ENCODE measurements at places on chromosomes 7 and 10. TPM values are rescaled to one million over a fixed set of nuclear protein-coding genes. Genes with fewer than 3 reads are reported as not detected.
A peak's percentile ranks its signal among the peaks of the same experiment; 100 is the strongest.

- no peak for DNase-seq
These were observed 28.0 kb upstream of the IKZF1 start for GRCh38 chr7:50276483-50276882.

The NAT16 gene
- not detected for total RNA-seq

DNA sequence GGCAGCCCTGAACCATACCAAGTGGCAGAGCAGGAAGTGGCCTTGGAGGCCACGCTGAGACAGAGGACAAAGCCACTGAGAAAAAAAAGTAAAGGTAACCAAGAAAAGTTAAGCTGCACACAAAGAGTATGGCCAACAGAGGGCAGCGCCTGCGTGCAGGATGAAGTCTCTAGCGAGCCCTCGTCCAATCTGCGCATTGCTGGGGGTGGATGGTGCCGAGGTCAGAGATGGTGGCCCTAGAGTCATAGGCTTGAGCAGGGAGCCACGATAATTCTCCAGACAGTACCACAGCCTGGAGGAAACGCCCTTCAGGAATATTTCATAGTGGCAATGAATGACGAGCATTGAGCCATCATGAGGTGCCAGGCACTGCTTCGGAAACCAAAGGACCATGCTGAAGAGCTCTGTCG lies 9.7 kb downstream of the ATP6V0E2 start:
- DNase-seq = peak; percentile 84

The RARRES2 gene
- 0.19 TPM for total RNA-seq

GRCh38 chr10:114855776-114856543 lies 34.4 kb downstream of the FHIP2A start:
- no peak for DNase-seq

- DNase-seq = no peak
These were observed 31.5 kb downstream of the UNC5B start for GRCh38 chr10:71243756-71244395.

DNA sequence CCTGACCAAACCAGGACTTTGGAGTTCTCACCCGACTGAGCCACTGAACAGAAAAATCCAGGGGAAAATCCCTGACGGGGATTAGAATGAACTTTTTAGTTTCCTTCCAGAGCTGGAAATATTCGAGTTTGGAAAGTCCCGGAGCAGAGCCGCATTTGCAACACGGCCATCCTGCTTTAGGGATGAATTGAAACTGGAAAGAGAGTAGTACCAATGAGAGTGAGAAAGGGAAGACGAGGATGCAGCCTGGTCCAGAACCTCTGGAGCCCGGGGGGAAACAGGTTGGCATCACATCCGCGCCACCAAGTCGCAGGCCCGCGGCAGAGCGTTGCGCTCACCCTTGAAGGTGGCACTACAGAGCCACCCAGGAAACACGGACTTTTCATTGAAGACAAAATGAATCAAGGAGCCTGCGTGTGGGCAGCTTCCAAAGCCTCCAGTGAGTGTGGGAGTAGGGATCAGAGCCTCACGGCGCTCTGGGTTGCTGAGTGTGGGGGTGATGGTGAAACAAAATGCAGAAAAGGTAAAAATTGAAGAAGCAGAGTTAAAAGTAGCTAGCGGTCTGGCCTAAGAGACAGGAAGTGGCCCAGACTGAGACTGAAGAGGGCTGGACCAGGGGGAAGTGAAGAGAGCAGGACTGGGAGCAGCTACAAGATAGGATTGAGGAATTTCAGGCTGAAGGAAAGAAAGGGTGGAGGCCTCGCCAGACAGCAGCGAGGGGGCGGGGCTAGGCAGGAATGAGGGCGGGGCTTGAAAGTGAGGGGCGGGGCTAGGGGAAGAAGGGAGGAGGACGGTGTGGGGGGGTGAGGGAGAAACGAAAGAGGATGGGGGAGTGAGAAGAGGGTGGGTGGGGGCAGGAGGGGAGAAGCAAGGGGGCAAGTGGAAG lies 1.8 kb downstream of the SMURF1 start:
- peak; percentile 80 for DNase-seq

- no peak for DNase-seq
These were observed 172.1 kb downstream of the SLC16A9 start for GRCh38 chr10:59537501-59537900.

The LBX1 gene
- total RNA-seq = not detected

The FZD8 gene
- 5.0 TPM for total RNA-seq

- DNase-seq = peak; percentile 56
These were observed 125.4 kb upstream of the PPP2R2D start for GRCh38 chr10:131775433-131775832.

The GPNMB gene
- 0.99 TPM for total RNA-seq

The KCNH2 gene
- total RNA-seq = 11.1 TPM

DNA sequence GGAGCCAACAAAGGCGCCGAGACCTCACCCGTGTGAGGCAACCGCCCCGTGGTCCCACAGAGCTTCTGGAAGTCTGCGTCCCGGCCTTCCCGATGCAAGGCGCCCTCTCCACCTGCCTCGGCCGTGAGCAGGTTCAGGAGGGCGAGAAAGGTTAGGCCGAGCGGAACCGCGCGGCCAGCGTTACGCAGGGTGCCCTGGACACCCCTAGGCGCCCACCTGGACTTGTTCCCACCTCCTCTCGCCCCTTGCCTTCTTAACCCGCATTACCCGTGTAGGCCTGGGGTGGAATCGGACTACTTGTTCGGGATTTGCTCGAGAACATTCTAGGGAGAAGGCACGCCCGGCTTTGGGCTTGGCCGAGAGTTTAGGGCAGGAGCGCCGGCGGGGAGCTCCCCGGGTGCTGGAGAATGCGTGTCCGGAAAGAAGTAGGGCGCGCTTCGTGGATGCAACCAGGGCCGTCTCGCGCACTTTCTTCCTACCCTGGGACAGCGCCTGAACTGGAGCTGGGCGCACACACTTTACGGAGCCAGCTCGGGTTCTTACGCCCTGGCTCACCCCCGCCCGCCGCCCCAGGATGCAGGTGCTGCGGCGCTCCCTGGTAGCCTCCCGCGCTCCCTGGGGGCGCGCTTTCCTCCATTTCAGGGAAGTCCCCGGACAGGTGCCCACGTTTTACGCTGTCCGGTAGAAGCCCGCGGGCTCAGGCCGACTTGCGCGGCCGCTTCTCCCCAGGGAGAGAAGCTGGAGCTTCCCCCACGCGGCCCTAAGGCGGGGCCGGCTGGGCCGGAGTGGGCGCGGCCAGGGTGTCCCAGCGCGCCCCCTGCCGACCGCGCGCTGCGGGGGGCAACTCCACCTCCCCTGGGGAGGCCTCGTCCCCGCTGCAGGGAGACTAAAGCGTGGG lies 74.5 kb downstream of the INSIG1 start:
- peak; percentile 38 for DNase-seq

Measured in neural progenitor cell (in vitro differentiated cells).